NCI-H748 treated with DMSO at 0.1 percent for 48 hours (cell line): ENCODE measurements at places on chromosomes 2 and 18.

DNA sequence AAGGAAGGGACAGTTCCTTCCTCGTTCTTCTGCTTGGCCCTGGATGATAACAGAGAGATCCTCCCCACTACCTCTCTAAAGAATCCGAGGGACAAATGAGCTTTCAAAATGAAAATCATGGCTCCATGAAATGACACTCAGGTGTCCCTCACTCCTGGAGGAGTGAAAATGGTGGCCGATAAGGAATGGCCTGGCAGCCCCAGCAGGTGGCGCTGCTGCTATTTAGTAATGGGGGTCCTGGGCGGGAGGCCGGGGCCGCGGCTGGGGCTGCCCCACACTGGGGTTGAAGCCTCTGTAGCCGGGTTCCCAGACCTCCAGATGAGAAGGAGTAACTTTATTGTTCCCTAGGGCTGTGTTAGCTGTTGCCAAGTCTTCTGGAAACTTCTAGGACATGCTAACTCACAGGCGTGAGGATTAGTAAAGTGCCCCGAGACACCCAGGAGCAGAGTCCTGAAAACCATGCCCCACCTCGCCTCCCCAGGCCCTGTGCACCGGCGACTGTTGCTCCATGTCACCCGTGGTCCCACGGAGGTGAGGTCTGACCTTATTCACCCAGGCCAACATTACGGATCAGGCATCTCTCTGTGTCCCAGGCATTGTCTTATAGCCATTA is 138.0 kb downstream of the CTIF start:
- peak; percentile 65 for DNase-seq

- no peak for DNase-seq
These were observed 5.7 kb upstream of the WDSUB1 start for GRCh38 chr2:159292157-159292556.

DNA sequence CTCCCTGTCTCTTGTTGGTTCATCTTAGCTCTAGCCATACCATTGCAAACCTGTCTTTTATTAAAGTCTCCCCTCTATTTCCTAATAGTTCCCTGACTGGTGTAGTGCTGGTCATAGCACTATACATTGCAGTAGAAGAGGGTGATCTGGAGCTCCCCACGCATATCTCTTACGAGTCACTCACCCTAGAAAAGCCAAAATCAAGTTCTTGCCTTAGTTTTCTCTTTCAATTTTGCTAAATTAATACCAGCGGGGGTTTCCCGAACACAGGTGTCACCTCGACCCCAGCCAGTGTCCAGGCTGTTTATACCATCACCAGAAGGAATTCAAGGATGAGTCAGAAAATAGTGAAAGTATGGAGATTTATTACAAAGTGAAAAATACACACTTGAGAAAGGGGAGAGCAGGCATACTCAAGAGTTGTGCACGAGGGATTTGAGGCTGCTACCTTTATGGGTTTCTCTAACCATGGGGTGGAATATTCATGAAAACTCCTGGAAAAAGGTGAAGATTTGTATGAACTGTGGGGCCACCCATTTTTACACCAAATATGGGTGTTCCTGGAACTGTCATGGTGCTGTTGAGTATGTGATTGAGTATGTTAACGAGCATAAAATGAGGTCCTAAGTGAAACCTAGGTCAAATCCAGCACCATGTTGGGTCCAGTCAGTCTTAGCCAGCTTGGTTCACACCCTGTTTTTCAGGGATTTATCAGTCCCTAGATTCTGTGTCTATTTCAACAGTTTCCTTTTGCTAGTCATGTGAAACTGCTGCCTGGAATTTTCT is 20.2 kb downstream of the PROKR1 start:
- no peak for DNase-seq

DNA sequence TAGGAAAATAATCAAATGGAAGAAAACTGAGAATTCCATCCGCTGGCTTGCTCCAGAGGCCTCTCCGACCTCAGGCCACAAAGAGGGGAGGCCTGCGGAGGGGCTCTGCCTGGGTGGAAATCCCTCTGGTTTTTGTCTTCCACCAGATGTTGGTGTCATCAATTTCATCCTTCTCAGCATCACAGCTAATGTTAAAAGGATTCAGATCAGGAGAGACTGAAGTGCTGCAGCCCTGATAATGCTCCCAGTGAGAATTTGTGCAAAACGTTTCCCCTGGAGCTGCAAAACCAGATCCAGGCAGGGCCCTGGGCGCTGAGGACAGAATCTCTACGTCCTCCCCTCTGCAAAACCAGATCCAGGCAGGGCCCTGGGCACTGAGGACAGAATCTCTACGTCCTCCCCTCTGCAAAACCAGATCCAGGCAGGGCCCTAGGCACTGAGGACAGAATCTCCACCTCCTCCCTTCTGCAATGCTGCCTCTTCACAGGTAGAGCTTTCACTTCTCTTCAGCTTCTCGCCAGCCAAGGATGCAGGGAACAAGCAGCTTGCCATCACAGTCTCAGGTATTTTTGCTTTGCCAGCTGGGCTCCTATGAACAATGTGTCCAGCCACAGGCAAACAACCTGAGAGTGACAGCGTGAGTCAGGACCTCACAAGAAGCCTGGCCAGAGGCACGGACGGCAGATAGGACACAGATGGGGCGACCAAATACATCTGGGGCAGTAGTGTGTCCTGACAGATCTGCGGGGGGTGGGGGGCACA is 81.2 kb downstream of the TMEM18 start:
- no peak for DNase-seq

- no peak for DNase-seq
These were observed 427.6 kb upstream of the DCC start for GRCh38 chr18:51912381-51912780.

GRCh38 chr2:20704886-20705285 is 37.9 kb downstream of the GDF7 start:
- no peak for DNase-seq

DNA sequence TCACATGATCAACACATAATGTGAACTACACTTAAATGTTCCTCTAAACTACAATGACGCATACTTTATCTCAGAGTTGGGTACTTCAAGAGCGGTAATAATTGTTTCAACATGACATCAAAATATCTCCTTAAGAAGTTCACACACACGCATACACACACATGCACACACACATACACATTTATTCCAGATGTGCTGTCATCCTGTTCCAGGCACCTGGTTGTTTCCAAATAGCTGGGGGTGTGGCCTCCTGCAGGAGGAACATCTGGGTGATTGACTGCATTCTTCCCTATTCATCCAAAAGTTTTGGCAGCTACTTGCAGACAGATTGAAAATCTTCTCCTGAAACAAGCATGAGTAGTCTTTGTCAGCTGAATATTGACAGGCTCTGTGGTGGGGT is 37.9 kb upstream of the PIK3C3 start:
- no peak for DNase-seq

GRCh38 chr2:149885946-149886345 is 298.4 kb upstream of the MMADHC start:
- DNase-seq = no peak

DNA sequence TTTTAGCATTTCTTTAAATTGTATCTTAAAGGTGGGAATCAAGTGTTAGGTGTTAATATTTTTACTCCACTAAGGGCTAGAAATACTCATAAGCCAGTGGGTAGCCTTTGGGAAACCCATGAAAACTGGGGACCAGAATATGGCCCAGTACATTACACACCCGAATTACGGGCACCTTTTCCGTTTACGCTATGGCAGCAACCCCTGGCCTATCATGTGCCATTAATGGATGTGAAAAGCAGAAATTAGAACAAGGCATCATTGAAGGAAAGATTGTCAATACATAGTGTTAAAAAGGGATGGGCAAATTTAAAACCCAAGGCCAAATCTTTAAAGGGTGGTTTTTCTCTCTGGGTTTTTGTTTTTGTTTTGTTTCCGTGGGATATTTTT is 781 bp downstream of the FARP2 start:
- no peak for DNase-seq

DNA sequence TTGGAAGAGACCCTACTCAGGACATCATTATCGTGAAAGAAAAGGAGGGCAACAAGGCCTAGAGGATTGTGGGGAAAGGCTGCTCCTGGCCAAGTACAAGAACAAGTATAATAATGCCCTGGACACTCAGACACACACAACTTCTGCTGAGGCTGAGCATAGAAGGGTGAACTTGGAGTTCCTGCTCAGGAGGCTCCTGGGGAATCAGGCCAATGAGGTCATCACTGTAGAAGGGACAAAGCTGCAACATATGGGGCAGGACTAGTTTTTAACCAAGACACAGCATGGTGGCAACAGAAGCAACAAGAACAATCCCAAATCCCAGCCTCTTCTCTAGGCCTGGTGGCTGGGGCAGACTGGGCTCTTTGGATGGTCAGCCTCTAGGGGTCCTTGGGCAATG is 102.6 kb downstream of the POLR1A start:
- no peak for DNase-seq

DNA sequence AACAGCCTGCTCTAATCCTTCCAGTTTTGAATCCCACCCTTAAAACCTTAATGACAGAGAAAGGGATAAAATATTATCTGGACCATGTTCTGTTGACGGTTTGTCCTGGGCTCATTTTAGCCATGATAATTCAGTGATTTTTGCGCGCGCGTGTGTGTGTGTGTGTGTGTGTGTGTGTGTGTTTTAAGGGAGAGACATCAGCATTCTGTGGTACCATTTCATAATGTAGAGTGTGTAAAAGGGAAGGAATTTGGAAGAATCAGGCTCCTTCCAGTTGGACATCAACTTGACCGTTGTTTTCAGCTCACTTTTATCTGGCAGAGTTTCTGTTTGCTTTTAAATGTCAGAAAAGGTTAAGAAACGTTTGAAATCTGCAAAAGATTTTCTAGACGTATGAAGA is 535.5 kb downstream of the TNS1 start:
- no peak for DNase-seq

DNA sequence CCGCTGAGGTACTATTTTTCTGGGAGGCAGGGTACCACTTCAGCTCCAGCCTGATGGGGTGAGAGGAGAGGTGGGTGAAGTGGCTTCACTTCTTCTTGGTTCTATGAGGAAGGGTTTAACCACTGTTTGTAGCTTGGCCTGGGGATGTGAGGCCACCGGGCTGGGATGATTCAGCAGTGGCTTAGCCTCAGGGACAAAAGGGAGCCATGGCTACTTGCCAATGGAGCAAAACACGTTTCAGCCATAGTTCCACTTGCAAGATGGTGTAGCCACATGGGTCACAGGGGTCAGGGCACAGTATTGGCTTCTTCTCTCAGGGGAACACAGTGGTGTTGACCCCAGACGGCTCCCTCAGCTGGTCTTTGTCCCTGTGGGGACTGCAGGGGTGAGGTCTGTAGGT is 14.9 kb downstream of the ZDBF2 start:
- DNase-seq = no peak

GRCh38 chr18:32920796-32921787 is 148.3 kb upstream of the KLHL14 start:
- no peak for DNase-seq

- DNase-seq = no peak
These were observed 58.9 kb downstream of the MTX2 start for GRCh38 chr2:176328149-176328548.

DNA sequence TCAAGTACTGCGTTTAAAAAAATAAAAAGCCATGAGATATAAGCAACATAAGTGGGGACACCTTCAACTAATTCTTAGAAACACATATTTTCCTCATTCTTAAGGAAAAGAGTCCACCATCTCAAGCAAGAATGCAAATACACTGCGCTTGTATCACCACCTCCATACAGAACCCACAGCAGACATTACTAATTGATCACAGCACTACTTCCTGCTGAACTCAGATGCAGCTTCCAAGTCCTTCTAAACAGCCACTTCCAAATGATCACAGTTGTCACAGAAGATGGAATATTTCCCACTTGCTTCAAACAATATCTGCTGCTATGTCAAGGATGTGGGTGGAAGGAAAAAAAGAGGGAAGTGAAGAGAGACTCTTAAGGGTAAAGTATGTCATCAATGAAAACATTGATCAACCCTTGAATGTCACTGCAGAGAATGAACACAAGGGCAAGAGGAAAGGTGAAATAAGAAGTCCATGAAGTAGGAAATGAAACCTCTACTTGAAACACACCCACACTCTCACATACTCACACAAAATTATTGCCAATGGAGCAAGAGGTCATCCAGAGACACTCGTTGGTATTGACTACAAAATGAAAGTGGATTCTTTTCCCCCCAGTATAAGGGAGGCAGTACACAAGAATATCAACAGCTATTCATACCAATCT is 22.1 kb downstream of the TGFA start:
- no peak for DNase-seq

DNA sequence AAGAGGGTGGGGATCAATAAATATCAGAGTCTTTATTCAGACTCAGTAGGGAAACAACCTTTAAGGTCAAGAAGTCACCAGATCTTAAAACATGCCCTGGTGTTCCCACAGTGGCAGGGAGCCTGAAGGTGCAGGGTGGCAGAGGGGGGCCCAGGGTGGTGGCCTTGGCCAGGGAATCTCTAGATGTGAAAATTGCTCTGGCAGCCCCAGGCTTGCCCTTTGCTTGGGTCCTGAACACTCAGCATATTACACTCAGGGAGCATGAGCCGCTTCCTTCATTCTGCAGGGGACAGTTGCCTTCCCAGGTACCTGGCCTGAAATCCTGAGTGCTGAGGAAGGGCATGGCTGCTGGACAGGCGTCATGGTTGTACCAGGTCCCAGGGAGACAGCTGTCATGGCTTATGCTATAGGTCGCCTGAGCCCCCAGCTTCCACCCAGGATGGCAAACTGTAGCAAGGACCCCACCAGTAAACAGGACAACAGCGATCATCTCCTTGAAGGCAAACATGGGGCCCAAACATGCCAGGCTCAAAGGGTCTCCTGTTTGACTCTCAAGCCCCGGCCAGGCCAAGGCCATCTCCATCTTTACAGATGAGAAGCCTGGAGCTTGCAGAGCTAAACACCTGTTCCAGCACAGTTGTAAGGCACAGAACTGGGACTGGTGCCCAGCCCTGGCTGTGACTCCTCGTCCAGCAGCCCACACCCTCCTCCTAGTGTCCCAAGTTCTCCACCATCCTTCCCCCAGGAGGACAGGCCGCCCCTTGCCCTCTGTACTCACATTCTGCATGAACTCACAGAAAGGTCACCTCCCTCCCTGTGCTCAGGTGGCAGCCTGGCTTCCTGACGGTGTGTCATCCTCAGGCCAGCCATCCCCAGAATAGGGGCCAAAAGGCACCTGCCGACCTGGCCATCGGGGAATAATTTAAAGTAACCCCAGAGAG is 14.6 kb downstream of the ABCG8 start:
- no peak for DNase-seq

- DNase-seq = no peak
These were observed 302.2 kb upstream of the MAP2 start for GRCh38 chr2:209121691-209122090.

- no peak for DNase-seq
These were observed 24.2 kb upstream of the UGT1A8 start for GRCh38 chr2:233593201-233593600.

DNA sequence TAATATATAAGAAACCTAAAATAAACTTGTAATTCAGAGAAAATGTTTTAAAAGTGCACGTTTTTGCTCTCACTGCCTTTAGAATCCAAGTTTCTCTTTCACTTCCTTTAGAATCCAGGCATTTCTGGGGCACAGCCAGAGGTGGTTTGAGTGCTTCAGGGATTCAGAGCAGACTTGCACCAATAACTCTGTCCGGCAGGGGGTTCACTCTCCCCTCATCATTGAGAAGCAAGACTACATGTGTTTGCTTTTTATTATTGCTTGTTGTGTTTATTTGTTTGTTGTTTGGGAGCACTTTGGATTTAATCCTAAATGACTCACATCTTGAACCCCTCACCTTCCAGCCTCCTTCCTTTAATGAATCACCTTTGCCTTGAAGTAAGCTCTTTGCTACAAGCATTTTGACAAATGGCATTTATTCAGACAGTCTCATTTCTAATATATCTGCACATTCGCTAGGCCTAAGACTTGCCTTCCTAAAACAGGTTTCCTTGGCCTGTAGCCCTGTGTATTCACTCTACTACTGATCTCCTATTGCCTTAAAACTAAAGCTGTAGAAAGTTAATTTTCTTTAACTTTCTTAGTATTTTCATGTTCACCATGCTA is 233.5 kb upstream of the ATP5MC3 start:
- peak; percentile 21 for DNase-seq
